Uterine smooth muscle cell (primary cell): ENCODE measurements at places on chromosomes 4 and X. TPM values are rescaled to one million over a fixed set of nuclear protein-coding genes. Genes with fewer than 3 reads are reported as not detected.

SHROOM4 gene
- 0.55 and 0.62 TPM in 2 replicates for total RNA-seq

FGF13 gene
- 1.7 and 2.2 TPM in 2 replicates for total RNA-seq

FGFBP2 gene
- total RNA-seq: not detected in 2 replicates

TMEM47 gene
- 43.2 and 80.1 TPM in 2 replicates for total RNA-seq

STK26 gene
- total RNA-seq: 13.6 and 20.4 TPM in 2 replicates

TAF7L gene
- total RNA-seq: 0.89 and 1.9 TPM in 2 replicates

CSN1S1 gene
- total RNA-seq: not detected in 2 replicates

SCRG1 gene
- total RNA-seq: 0.33 and 1.1 TPM in 2 replicates

MAGEA8 gene
- total RNA-seq: not detected in 2 replicates

FGG gene
- total RNA-seq: not detected in 2 replicates

AR gene
- 9.4 and 16.6 TPM in 2 replicates for total RNA-seq

CCDC110 gene
- total RNA-seq: 1.3 and 2.0 TPM in 2 replicates

RBM41 gene
- 14.7 and 16.6 TPM in 2 replicates for total RNA-seq

SLC9B1 gene
- total RNA-seq: 0.55 and 0.87 TPM in 2 replicates

GPR78 gene
- 0.11 and 0.62 TPM in 2 replicates for total RNA-seq

CT45A2 gene
- not detected in 2 replicates for total RNA-seq

FAM53A gene
- total RNA-seq: 3.1 and 4.0 TPM in 2 replicates

NFKB1 gene
- total RNA-seq: 32.0 and 35.4 TPM in 2 replicates

MTHFD2L gene
- 16.2 and 19.9 TPM in 2 replicates for total RNA-seq

ANTXR2 gene
- 147 and 264 TPM in 2 replicates for total RNA-seq

EPGN gene
- 1.1 TPM in 1 of 2 replicates, not detected in the other for total RNA-seq

S100P gene
- total RNA-seq: not detected in 2 replicates

MUC7 gene
- not detected in 2 replicates for total RNA-seq

PARM1 gene
- 0.50 and 0.66 TPM in 2 replicates for total RNA-seq

STX18 gene
- total RNA-seq: 41.5 and 45.4 TPM in 2 replicates

COL4A6 gene
- total RNA-seq: 3.8 and 4.1 TPM in 2 replicates

RIPPLY1 gene
- total RNA-seq: not detected in 2 replicates

SSX4B gene
- not detected in 2 replicates for total RNA-seq

LNX1 gene
- 0.11 and 0.25 TPM in 2 replicates for total RNA-seq

CFAP99 gene
- not detected in 2 replicates for total RNA-seq

HEPH gene
- 19.0 and 40.9 TPM in 2 replicates for total RNA-seq

SYNPO2 gene
- 7.0 and 20.4 TPM in 2 replicates for total RNA-seq

VAMP7 gene
- 38.2 and 49.8 TPM in 2 replicates for total RNA-seq

FGA gene
- 0.12 TPM in 1 of 2 replicates, not detected in the other for total RNA-seq

SFRP2 gene
- total RNA-seq: not detected in 2 replicates

ATP2B3 gene
- under 0.01 TPM in 1 of 2 replicates, not detected in the other for total RNA-seq

ZCCHC18 gene
- 0.55 and 2.0 TPM in 2 replicates for total RNA-seq

TEX13D gene
- not detected in 2 replicates for total RNA-seq

MAGEB6B gene
- total RNA-seq: 0.12 TPM in 1 of 2 replicates, not detected in the other

F9 gene
- total RNA-seq: not detected in 2 replicates
